DMS 273 treated with DMSO at 0.1 percent for 48 hours (cell line): ENCODE measurements at places on chromosomes 2 and 18.

GRCh38 chr2:200966770-200967169 lies 3.3 kb upstream of the ORC2 start:
- DNase-seq, result no peak

DNA sequence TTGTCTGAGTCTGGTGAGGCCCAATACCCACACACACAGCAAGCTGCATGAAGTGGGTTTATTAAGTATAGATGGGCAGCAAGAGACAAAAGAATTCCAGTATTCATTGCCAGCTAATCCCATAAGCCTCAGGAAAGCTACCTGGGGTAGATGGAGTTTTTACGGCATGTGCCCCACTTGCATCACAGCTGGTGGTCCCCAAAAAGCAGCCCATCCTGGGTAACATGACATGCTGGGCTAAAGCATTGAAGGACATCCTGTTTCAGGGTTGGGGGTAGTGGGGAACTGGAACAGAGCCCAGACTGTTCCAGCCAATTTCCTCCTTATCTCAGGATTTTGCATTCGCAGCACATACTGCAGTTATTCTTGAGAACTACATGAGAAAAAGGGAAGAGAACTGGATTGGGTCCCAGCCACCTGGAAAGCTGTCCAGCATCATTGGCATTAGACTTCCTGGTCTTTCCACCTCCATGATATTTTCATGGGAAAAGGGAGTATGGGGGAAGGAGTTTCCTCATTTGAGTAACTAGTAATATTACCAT lies 240.1 kb upstream of the MMADHC start:
- DNase-seq, result no peak

DNA sequence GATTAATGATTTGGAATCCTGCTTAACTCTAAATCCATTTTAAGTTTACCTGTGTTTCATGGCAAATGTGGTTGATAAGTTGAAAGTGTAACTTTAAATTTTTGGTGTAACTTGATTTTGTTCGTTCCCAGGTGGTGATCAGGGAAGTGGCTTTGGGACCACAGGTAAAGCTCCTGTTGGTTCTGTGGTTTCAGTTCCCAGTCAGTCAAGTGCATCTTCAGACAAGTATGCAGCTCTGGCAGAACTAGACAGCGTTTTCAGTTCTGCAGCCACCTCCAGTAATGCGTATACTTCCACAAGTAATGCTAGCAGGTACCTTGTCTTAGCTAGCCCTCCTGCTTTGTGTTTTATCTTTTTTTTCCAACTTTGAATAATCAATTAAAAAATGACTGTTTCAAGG lies 62.8 kb downstream of the AGFG1 start:
- no peak for DNase-seq

GRCh38 chr2:130183512-130184373 lies 1.7 kb downstream of the MZT2B start:
- no peak for DNase-seq

DNA sequence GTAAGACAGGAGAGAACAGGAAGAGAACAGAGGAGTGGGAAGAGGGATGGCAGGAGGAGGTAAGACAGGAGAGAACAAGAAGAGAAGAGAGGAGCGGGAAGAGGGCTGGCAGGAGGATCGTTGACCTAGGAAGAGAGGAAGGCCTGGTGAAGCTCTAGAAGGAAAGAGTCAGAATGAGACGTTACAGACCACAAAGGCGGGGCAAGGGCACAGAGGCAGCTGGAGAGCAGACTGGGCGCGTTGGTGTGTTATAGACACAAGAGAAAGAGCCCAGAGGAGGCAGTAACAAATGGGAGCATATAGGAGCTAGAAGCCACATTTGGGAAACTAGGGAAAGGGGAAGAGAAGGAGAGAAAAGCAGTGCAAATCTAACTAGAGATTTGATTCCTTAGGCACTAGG lies 26.6 kb downstream of the PTRHD1 start:
- DNase-seq, result no peak

DNA sequence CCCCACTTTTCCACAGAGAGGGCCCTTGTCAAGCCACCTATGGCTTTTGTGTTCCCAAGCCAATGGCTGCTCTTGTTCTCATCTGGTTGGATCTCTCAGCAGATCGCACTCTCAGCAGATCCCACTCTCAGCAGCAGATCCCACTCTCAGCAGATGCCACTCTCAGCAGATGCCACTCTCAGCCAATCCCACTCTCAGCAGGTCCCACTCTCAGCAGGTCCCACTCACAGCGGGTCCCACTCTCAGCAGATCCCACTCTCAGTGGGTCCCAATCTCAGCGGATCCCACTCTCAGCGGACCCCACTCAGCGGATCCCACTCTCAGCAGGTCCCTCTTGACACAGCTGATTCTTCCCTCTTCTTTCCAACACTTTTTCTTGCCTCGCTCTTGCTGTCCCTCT lies 59.3 kb upstream of the MGAT4A start:
- DNase-seq, result no peak

DNA sequence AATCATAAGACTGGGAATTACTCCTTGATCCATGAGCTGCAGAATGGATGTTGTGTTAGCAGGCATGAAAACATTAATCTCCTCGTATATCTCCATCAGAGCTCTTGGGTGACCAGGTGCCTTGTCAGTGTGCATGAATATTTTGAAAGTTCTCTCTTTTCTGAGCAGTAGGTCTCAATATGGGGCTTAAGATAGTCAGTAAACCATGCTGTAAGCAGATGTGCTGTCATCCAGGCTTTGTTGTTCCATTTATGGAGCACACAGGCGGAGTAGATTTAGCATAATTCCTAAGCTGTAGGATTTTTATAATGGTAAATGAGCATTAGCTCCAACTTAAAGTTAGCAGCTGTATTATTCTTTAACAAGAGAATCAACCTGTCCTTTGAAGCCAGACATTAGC lies 160.3 kb downstream of the MYO1B start:
- DNase-seq, result no peak

GRCh38 chr2:192675681-192676080 lies 480.9 kb upstream of the TMEFF2 start:
- no peak for DNase-seq

GRCh38 chr2:239106314-239106908 lies 258.5 kb downstream of the TWIST2 start:
- DNase-seq, result peak; percentile 4

DNA sequence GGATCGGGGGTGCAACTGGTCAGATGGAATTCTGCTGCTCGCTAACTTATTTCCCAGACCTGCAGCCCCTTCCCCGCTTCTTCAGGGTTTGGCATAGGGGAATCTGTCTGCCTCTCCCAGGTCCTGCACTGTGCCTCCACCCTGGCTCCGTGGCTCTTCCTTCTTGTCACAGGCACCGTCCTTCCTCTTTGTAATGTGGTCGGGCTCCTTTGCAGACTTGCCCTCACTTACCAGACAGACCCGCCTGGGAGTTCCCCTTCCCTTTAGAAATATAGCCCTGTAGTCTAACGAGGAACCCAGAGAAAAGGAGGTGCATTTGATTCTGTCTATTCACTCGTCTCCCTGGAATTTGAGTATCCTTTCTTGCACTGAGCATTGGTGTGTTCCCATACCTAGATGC lies 63.9 kb upstream of the PAX8 start:
- no peak for DNase-seq

DNA sequence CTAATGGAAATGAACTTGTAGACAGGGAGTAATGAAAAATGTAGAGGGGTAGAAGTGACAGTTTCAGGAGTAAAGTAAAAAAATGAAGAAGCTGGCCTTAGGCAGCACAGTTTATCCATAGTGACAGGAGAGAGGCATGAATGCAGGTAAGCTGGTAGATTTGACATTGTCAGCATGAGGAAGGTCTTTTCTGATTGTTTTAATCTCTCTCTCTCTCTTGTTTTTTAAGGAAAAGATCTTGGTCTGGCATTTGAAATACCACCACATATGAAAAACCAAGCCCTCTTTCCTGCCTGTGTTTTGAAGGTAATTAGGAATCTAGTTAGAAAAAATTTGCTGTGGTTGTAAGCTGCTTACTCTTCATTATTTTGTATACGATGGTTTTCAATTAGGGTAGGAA lies 14.1 kb downstream of the DDX1 start:
- no peak for DNase-seq

DNA sequence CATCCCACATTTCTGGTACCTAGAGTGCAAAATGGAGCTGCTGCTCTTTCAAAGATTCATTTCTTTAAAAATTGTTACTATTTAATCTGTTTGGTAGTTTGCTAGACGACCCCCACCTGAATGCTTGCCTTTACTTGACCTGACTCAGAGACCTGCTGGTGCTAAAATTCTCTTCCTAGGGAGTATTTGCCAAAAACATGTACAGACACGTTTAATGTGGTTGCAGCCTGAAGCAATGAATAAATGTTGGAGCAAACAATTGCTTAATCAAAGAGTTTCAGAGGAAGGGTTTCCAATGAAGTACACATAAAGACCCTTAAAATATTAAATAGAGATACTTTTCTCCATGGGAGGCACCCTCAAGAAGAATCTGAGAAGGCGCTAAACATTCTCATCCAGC lies 734.4 kb downstream of the CBLN2 start:
- DNase-seq, result no peak

- DNase-seq, result no peak
Observed at GRCh38 chr18:49189772-49190171, 239.0 kb upstream of the SMAD7 start.

DNA sequence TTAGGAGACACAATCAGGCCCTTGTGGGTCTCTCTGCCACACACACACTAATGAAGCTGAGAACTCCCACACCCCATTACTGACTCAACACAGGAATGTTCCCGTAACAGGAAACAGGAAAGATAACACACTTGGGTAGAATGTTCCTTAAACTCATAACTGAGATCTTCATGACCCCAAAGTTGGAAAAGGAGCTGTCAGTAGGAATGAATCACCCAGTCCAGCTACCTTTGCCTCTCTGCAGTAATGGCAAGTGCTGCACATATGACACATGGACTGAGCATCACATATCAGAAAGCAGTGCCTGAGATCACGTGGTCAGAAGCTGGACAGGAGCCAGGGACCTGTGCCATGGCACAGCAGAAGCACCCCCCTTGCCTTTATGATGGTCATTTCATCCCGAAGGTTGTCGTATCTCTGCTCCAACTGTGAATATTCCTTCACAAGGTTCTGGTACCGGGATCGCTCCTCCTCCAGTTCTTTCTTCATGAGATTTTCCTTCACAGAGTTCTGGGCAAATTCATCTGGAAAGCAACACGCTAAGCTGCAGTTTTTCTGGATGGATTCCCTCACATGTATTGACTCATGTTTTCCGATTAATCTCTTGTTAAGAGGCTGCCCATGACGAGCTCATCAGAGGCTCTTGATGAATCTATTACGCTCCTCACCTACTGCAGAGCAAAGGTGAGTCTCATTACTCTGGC lies 65.4 kb upstream of the ACAA2 start:
- peak; percentile 24 for DNase-seq

GRCh38 chr2:33602201-33602830 lies 3.2 kb upstream of the FAM98A start:
- no peak for DNase-seq

- DNase-seq, result no peak
Observed at GRCh38 chr2:26560892-26561291, 80.3 kb downstream of the CIB4 start.

DNA sequence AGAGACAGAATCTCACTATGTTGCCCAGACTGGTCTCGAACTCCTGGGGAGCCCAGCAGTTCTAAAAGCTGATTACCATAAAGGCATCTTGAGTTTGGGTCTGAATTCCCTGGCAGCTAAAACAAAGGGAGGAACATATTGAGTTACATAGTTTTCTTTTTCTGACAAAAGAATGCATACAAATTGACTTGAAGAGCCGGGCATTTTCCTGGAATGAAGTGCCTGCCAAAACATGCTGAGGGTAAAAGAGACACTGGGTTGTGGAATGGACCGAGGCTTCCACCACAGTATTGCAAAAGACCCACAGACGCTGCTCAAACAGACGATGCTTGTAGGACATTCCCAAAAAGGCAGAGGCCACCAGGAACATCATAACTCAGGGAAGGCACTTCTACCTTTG lies 35.1 kb upstream of the ROCK2 start:
- no peak for DNase-seq

- DNase-seq, result peak; percentile 34
Observed at GRCh38 chr2:43877782-43878464, 39.2 kb downstream of the ABCG8 start.

DNA sequence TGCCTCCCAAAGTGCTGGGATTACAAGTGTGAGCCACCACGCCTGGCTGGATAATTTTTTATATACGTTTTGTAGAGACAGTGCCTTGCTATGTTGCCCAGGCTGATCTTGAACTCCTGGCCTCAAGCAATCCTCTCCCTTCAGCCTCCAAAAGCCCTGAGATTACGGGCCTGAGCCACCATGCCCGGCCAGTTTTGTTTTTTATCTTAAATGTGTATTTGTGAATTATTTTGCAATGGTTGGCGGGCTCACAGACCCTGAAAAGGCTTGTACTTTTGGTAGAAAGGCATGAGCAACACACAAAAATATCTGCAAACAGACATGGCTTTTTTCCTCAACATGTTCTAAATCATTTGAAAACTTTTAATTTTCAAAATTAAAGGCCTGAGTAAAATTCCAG lies 73.4 kb upstream of the TMEM18 start:
- no peak for DNase-seq

- no peak for DNase-seq
Observed at GRCh38 chr2:204654669-204655068, 109.4 kb downstream of the PARD3B start.

DNA sequence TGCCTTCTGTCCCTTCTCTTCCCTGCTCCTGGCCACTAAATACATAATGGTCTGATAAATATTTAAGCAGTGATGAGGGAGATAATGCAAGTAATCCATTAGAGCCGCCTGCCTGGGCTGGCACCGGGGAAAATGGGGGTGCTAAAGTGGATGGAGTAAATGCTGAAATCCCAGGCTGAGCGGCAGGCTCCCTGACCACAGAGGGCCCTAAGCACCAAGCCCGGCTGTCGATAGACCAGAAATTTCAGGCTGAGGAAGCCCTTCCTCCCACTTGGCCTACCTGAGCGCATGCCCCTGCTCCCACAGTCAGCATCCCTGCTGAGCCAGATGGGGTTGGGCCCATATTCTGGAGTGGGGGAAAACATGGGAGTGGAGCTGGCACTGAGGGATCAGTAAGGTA lies 197.5 kb upstream of the SKOR2 start:
- DNase-seq, result no peak

GRCh38 chr18:2912357-2913299 lies 65.8 kb downstream of the EMILIN2 start:
- no peak for DNase-seq

DNA sequence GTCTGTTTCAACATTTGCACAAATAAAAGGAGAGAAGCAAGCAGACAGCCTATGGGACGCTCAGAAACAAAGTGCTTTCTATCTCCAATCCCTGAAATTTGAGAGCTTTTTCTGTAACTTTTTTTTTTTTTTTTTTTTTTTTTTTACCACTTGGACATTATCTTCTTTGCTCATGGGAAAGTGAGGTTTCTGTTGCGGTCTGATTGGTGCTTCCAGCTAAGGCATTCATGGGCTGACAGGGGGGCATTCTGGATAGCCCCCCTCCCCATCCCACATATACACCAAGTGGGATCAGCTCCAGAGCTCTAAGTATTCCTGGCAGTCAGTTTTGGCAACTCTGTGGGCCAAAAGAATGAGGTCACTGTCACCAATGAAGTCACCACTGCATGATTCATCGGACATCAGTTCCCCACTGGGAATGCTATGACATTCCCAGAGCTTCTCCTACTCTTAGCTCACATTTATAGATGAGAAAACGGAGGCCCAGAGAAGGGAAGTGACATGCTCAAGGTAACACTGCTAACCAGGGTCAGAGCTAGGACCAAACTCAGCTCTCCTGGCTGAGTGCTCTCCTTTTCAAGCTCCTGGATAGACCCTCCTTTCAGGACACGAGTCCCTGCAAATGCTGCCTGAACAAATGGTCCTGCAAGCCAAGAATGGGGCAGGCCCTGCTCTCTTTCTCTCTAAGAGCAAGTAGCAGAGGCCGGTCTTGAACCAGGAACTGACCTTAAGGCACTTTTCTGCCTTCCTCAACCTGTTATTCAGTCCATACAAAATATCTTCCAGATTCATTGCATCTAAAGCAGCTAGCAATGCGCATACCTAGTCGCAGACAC lies 61.3 kb downstream of the TMEM247 start:
- DNase-seq, result no peak
